Mammary microvascular endothelial cell (primary cell): ENCODE measurements at places on chromosomes 5 and 9. TPM values are rescaled to one million over a fixed set of nuclear protein-coding genes. Genes with fewer than 3 reads are reported as not detected.

Gene CCNI2
- total RNA-seq = 0.25 TPM in 1 of 2 replicates, not detected in the other

Gene QRFP
- total RNA-seq = not detected in 2 replicates

Gene HSPB3
- total RNA-seq = not detected in 2 replicates

Gene REEP2
- 1.1 and 1.3 TPM in 2 replicates for total RNA-seq

Gene POLR3G
- total RNA-seq = 16.7 and 21.2 TPM in 2 replicates

Gene SLC46A2
- total RNA-seq = not detected in 2 replicates

Gene FCN2
- total RNA-seq = not detected in 2 replicates

Gene ANKRD34B
- total RNA-seq = not detected in 2 replicates

Gene TNFSF15
- total RNA-seq = 0.10 and 0.13 TPM in 2 replicates

Gene KIAA1958
- total RNA-seq = 0.07 and 0.25 TPM in 2 replicates

Gene PHF24
- not detected in 2 replicates for total RNA-seq
